ENCODE measurements at places on chromosomes 5 and 9.

GRCh38 chr5:73363911-73364730 lies 84.5 kb downstream of the FOXD1 start:
- DNase-seq, result no peak

GRCh38 chr5:102893942-102894341 lies 138.8 kb downstream of the PAM start:
- DNase-seq, result no peak

- DNase-seq, result no peak
Observed at GRCh38 chr5:141298376-141298775, 5.5 kb downstream of the SLC25A2 start.

DNA sequence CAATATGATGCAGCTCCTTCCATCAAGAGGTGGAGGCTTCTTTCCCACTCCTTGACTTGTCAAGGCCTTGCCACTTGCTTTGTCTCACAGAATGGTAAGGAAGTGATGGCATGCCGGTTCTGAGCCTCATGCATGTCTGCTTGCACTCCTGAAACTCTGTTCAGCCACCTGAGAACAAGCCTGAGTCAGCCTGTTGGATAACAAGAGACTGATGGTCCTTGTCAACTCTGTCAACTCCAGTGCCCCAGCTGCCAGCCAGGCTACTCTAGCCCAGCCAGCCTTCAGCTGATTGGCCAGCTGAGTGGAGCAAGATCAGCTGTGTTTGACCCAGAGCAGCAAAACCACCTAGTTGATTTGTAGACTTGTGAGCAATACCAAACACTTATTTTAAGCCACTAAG lies 4.4 kb upstream of the TENT4A start:
- no peak for DNase-seq

DNA sequence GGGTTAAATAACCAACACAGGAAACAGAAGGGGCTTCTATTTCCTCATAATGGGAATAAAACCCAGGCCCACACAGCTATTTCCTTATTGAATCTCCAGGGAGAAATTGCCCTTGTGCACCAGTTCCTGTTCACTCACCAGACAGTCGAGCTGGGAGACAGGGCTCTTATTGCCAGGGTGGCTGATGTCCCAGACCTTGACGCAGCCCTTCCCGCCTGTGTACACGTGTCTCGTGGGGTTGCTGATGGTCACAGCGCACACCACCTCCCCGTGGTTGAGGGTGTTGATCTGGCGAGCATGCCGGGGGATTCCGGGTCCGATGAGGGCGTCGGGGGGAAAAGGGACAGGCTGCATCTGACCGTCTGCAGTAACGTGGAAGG lies 96.5 kb downstream of the TLE1 start:
- DNase-seq, result no peak

GRCh38 chr5:91443761-91444467 lies 60.8 kb upstream of the ARRDC3 start:
- no peak for DNase-seq
